Islet precursor cell (in vitro differentiated cells): ENCODE measurements at places on chromosomes 1 and 21.

- DNase-seq = no peak
These were observed 10.9 kb upstream of the RWDD3 start for GRCh38 chr1:95223110-95223509.

DNA sequence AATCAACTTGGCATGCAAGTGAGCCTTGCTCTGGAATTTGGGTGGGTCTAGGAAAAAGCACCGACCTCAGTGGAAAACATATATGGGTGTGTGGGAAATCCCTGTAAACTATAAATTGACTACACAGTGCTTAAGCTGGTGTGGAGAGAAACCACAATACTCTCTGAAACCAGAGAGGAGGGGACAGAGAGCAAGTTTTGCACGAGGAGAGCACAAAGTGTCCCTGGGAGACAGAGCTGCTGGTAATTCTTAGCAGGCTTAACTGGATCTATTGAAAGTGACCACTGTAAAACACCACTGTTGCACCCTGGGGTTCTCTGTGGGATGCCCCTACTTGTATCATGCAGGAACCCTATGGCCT, 12.8 kb downstream of the KCNJ15 start:
- DNase-seq = no peak

- peak; percentile 68 for DNase-seq
These were observed 730 bp downstream of the NOS1AP start for GRCh38 chr1:162070094-162070748.

GRCh38 chr21:32587120-32587519, 1.8 kb upstream of the TCP10L start:
- DNase-seq = no peak

DNA sequence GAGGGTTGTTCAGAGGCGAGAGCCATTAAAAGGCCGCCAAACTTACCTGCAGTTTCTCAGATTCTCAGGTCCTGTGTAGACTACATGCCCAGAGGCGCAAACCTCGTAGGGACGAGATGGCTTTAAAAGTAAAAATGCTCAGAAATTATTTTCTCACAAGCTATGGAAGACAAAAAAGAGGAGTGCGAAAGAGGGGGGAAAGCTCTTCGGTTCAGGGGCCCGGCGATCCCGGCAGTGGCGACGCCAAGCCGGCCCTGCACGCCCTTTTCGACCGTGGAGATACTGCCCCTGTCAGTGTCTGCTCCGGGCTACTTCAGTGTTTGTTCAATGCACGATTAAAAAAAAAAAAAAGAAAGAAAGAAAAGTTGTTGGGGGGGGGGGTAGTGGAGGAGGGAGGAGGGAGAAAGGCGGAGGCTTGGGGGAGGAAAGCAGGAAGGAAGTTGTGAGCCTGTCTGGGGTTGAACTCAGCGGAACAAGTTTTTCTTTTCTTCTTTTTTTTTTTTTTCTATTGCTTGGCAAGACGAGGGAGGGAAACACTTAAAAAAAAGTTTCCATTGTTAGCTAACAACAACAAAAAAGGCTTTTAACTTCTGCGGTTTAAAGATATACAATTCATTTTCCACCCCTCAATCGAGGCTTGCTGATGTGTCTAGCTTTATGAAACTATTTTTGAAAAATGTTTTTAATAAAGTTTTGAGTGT, at the start of gene ITPKB:
ITPKB (minus strand) TSS at position 288 of the 701 bp plus-strand sequence. CDS start 1,824 bp downstream, outside the sequence.
- DNase-seq = no peak

- no peak for DNase-seq
These were observed 34.9 kb downstream of the EPHA2 start for GRCh38 chr1:16120940-16121410.

- DNase-seq = no peak
These were observed 322.9 kb downstream of the BARHL2 start for GRCh38 chr1:90394247-90394646.

GRCh38 chr1:162059721-162060120, 9.8 kb upstream of the NOS1AP start:
- no peak for DNase-seq

- DNase-seq = no peak
These were observed 42.0 kb upstream of the PCP4 start for GRCh38 chr21:39825250-39825649.

GRCh38 chr1:82972841-82973553, 1025.9 kb downstream of the TTLL7 start:
- no peak for DNase-seq

GRCh38 chr1:211944733-211945500, 90.4 kb downstream of the INTS7 start:
- DNase-seq = peak; percentile 91

DNA sequence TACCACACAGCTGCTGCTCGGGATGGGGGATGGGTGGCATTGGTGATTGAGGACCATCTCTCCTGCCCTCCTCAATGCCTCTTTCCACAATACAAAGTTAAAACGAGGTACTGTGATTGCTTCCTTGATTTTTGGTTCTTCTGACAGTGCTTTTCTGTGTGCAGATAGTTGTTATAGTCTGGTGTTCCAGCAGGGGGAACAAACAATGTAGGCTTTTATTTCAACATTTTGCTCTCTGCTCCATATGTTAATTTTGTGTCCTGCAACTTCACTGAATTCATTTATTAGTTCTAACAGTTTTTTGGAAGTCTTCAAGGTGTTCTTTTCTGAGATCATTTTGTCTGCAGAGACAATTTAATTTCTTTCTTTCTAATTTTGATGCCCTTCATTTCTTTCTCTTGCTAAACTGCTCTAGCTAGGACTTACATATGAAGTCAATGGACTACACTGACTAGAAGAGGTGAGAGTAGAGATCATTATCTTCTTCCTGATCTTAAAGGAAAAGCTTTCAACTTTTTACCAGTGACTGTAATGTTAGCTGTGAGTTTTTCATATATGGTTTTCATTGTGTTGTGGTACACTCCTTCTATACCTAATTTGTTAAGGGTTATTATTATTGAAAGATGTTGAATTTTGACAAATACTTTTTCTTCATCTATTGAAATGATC, 45.4 kb downstream of the TNFSF18 start:
- DNase-seq = no peak
